ENCODE measurements at places on chromosomes 1 and 21. TPM values are rescaled to one million over a fixed set of nuclear protein-coding genes. Genes with fewer than 3 reads are reported as not detected.

GRCh38 chr1:174519844-174520243 lies 72.1 kb downstream of the GPR52 start:
- DNase-seq: no peak

DNA sequence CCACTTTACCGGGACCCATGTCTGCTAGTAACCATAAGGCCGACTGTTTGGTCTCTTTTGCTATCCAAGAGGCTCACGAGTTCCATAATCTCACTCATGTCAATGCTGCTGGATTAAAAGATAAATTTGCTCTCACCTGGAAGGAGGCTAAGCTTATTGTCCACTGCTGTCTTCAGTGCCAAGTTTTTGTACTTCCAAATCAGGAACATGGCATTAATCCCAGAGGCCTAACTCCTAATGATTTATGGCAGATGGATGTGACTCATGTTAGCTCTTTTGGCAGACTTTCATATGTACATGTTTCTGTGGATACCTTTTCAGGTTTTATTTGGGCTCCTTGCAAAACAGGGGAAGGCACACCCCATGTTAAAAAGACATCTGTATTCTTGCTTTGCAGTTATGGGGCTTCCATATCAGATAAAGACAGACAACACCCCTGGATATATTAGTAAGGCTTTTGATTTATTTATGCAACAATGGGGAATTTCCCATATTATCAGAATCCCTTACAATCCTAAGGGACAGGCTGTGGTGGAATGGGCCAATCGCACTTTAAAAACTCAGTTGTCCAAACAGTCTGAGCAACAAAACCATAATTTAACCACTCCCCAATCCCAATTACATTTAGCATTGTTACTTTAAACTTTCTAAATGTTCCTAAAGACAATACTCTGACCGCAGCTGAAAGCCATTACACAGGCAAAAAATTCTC lies 162.7 kb downstream of the IER5 start:
- DNase-seq: peak; percentile 75

- no peak for DNase-seq
These were observed 4.1 kb downstream of the ZC3H12A start for GRCh38 chr1:37478451-37478881.

The MX2 gene
- polyA plus RNA-seq: 0.10 TPM

The TYW3 gene
- polyA plus RNA-seq: 5.3 TPM

Measured in endothelial cell of umbilical vein (primary cell).